ENCODE measurements at places on chromosomes 12 and 14.

DNA sequence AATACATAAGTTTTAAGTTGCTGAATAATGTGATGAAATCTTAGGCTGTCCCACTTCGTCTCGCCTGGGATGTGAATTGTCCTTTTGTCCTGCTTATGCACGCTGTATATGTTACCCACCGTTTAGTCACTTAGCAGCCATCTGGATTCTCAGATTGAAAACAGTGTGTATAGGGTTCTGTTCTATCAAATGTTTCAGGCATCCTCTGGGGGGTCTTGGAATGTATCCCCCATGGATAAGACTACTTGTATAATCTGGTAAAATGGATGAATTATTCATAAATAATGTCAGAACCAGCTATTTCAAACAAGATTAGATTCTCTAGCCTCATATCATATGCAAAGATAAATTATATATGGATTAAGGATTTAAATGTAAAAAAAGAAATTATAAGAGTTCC lies 29.4 kb downstream of the NOPCHAP1 start:
- no peak for DNase-seq

DNA sequence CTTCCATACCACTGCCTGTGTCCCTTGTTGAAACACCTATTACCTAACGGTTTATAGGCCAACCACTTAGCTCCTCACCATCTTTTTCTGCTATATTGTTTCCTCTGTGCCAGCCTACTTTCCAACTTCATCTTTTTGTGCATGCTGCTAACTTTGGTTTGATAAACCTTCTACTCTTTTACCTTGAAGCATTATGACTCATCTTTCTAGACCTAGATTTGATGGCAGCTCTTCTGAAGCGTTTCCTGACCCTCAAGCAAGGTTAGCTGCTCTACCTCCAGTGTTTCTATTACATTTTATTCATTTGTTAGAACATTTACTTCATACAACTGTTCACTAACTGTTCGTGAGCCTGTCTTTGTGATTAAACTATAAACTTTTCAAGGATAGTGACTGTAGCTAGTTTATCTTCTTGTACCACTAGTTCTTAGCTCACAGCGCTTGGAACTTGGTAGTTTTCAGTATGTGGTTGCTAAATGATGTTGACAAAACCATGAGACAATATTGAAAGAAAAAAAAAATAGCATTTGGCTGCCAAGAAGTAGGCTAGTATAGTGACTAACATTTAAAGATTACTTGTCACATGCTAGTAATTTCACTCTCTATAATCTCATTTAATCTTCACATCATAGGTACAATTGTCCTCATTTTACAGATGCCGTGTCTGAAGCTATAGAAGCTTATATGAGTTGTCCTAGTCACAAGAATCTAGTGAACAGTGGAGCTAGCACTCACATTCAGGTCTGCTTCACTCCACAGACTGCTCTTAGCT lies 79.5 kb downstream of the APAF1 start:
- DNase-seq: no peak

DNA sequence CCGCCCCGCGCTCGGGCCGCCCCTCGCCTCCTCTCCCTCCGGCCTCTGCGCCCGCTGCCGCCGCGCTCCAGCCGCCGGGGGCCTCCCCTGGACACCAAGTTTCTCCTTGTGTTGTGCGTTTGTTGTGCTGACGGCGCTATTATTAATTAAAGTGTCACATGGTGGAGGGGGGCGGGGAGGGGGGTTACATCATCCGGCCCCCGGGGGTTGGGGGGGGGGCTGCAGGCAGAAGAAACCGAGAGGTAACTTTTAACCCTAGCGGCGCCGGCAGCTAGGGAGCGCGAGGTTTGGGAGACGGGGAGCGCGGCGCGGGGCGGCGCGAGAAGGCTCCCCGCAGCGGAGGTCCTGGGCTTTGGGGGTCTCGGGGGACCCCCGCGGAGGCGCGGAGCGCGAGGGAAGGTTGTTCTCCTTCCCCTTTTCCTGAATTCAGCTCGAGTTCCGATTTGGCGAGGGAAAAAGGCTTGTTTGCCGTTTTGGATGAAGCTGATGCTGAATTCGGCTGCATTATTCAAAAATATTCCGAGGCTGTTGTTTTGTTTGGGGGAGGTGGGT lies at the start of gene HRK:
HRK (minus strand) TSS at position 117 of the 552 bp plus-strand sequence. CDS start 134 bp downstream, outside the sequence.
- DNase-seq: no peak

- no peak for DNase-seq
Measured at GRCh38 chr12:3998397-3998796, 125.2 kb upstream of the PARP11 start.

DNA sequence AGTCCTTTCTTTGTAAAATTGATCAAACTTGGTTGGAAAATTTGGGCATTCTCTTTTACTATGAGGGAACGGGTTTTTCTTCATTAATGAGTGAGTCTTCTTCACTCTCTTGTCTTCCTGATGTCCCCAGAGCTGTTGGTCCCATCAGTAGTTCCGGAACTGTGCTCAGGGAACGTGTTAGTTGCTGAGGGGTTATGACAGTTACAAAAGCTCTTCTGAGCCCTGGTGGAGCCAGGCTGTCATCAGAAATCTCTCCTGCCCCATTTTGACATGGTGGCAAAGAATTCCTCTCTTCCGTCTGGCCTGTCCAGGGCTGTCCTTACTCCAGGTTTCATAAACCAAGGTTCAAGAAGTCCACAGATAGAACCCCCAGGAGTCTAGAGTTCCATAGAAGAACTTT lies 208.5 kb downstream of the SLC41A2 start:
- no peak for DNase-seq

DNA sequence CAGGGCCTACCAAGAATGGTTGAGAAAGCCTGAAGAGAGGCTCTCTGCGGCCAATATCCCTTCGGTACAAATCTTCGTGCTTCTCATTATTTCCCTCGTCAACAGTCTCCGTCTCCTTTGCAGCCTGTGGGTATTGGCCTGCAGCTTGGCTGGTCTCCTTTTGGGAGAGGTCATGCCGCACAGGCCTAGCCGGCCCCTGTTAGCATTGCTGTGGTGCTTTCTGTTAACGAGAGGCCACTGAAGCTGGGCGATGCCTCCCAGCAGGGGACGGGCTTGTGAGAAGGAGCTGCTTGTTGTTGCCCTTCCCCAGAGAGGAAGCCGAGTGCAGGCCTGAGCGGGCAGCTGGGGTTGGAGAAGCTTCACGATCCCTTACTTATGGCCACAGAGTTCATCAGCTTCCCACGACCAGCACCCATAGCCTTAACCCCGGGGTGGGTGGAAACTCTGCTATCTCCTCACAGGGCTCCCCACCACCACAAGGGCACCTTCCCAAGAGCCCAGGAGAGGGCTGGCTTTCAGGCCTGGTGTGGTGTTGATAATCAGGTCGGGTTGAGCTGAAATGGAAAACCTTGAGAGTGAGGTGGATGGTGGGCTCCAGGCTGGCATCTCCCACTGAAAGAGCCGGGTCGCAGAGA lies 228.6 kb downstream of the ZFP36L1 start:
- no peak for DNase-seq

DNA sequence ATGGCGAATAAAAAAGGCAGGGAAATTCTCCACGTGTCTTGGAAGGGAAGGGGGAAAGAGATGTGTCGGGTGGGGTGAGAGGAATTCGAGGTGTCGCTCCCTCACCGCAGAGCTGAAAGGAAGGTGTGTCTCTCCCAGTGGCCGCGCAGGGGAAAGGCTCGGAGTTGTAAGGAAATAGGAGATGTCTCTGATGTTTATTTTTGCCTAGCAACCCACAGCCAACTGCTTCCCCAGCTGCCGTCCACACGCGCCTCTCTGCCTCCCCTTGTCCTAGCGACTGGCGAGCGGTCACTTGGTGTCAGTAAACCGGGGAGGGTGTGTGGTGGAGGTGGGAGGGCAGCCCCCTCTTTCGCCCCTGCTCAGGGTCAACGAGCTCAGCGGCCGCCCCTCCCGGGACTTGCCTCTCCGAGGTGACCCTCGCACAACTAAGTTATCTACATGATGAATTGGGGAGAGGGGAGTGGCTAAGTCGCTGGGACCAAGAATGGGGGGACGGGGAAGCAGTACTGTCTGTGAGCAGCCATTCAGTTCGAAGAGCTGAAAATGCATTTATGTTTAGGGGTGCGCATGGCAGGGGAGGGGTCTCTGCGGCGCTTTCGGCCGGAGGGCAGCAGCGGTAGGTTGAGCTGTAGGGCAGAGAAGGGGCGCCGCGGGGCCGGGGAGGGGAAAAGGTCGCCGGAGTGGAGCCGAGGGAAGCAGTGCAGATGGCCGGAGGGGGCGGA lies 585 bp upstream of the DYRK2 start:
- no peak for DNase-seq

Data from activated CD4-positive, alpha-beta T cell treated with anti-CD3 and anti-CD28 coated beads for 1 hour (primary cell).